ENCODE measurements at places on chromosomes 4 and X.
A peak's percentile ranks its signal among the peaks of the same experiment; 100 is the strongest.

- peak; percentile 36 for DNase-seq
Measured at GRCh38 chrX:357693-358471, 28.8 kb downstream of the PPP2R3B start.

- no peak for DNase-seq
Measured at GRCh38 chrX:129721870-129722269, 16.9 kb upstream of the XPNPEP2 start.

- no peak for DNase-seq
Measured at GRCh38 chr4:26228883-26229282, 91.9 kb upstream of the RBPJ start.

DNA sequence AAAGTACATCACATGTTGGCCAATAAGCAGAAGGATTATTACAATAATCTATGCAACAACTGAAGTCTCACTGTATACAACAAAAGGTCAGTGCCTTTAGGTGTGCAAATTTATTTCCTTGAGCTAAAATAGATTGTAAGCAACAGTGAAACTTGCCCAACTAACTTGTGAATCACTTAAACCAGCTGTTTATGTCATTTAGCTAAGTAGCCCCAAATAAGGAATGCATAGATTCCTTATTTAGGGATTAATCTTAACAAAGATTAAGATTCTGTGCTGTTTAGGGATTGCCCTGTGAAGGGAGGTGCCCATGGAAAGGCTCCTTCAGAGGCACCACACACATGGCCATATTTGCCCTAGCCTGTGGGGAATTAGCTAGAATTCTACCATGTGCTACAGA lies 168.6 kb downstream of the MAML3 start:
- DNase-seq, result no peak

- no peak for DNase-seq
Measured at GRCh38 chr4:5389756-5390310, 318.5 kb downstream of the EVC2 start.

DNA sequence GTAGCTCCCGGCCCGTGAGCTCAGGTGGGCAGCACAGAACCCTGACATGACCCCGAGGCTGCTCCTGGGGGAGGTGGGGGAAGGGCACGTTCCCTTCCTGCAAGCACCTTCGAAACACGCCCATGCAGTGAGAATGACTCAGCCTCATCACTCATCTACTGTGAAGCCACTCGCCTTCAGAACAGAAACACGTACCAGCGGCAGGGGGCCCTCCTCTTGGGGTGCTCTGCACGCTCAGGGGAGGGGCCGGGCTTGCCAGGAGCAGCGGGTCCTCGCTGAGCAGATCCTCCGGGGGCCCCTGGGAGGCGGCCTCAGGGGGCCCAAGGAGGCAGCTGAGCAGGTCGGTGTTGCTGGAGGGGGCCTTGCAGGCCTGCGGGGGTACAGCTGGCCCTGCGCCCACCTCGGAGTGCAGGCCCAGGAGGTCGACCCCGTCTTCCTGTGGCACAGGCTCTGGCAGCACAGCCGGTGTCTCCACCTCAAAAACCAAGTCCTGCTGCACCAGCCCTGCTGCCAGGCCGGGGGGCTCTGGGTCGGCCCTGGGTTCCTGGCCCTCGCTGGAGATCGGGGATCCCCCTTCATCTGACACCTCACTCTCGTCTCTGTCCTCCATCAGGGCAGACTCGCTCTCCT lies 40.9 kb upstream of the CPLX1 start:
- DNase-seq, result no peak

GRCh38 chrX:68415316-68415715 lies 18.0 kb downstream of the OPHN1 start:
- DNase-seq, result no peak

GRCh38 chrX:16278927-16279326 lies 111.6 kb downstream of the MAGEB17 start:
- no peak for DNase-seq

GRCh38 chr4:159374749-159375530 lies 272.1 kb downstream of the RAPGEF2 start:
- no peak for DNase-seq

DNA sequence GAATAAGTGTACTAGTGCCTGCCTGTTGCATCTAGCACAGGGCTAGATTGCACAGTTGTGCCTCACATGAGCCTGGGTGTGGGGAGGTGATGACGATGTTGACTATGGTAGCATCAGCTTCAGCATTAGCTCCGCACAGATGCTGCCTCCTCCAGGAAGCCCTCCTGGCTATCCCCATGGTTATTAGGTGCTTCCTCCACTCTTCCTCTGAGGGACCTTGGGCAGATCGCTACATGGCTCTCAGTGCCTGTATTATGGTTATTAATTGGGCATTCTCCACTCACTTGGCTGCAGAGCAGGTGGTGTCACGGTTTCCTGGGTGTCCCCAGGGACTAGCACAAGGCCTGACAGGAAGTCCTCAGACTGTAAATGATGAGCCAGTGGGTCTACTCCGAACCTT lies 325.6 kb downstream of the ARHGAP10 start:
- no peak for DNase-seq

GRCh38 chr4:48248559-48248953 lies 21.1 kb downstream of the TEC start:
- no peak for DNase-seq

DNA sequence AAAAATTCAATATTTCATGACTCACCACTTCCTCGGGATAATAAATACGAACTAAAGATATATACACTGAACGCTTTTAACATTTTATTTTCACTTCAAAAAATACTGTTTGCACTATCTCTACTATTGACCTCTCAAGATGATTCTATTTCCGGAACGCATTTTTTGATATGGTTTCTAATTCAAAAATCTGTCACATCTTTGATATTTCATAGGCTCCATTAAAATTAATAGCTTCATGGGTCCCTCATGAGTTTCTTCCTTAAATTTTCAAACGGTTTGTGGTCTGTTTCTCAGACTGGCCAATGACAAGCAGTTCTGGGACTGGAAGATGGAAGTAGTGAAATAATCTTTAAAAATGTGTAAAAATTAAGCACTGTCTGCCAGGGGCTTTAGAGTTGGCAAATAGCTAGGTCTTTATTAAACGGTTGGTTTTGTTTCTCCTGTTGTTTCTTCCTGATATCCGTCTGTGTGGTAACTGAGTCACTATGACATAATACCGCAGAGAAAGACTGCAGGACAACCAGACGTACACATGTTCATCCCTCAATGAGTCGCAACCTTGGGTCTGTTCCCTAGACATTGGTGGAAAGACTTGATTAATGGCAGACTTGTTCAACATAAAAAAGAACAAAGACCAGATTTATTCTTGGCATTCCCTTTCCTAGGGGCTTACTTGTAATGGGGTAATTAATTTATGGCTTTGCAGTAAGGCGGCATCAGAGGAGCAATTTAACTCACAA lies 133.8 kb downstream of the PALLD start:
- no peak for DNase-seq

DNA sequence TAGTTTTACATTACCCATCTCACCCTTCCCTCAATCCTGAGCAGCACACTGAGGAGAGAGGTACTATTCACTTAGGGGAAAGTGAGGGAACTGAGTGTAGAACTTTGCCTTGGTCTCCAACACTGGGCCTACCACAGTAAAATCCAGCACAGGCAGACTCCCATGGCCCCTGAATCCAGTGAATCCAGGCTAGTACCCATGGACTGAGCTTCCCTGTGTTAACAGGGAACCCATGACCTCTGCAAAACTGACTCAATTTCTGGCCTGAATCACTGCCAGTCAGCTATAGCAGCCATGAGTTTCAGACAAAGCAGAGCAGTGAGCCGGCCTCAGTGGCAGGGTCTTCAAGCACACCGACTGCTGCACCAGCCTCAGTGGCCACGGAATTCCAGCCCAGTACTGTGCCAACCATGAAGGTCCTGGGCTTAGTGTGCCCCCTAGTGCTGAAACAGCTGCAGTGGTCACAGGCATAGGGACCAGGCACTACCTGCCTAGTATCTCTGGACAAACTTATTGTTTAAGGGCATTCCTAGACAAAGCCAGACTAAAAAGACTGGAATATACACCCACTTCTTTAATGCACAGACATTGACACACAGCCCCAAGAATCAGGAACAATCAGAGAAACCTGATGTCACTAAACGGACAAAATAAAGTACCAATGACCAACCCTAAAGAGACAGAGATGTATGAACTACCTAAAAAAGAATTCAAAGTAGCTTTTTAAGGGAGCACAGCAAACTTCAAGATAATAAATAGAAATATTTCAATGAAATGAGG lies 127.4 kb upstream of the RPL34 start:
- DNase-seq, result peak; percentile 15

DNA sequence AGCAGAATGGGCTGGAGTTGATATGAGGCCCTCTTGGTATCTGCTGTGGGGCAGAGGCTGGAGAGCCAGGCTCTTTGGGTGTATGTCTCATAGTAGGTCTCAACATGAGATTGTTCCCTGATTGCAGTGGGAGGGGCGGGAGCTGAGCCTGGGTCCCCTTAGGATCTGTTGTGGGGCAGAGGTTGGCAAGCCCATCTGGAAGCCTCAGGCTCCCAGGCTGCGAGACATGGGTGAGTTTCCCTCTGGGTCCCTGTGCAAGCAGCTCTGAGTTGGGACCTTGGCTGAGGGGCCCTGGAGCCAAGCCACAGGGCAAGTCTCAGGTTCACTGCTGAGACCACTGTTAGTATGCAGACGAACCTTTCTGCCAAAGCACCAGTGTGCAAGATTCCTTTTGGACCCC lies 201.9 kb downstream of the ARHGAP10 start:
- DNase-seq, result no peak

GRCh38 chrX:132004728-132005127 lies 18.4 kb upstream of the STK26 start:
- DNase-seq, result no peak

DNA sequence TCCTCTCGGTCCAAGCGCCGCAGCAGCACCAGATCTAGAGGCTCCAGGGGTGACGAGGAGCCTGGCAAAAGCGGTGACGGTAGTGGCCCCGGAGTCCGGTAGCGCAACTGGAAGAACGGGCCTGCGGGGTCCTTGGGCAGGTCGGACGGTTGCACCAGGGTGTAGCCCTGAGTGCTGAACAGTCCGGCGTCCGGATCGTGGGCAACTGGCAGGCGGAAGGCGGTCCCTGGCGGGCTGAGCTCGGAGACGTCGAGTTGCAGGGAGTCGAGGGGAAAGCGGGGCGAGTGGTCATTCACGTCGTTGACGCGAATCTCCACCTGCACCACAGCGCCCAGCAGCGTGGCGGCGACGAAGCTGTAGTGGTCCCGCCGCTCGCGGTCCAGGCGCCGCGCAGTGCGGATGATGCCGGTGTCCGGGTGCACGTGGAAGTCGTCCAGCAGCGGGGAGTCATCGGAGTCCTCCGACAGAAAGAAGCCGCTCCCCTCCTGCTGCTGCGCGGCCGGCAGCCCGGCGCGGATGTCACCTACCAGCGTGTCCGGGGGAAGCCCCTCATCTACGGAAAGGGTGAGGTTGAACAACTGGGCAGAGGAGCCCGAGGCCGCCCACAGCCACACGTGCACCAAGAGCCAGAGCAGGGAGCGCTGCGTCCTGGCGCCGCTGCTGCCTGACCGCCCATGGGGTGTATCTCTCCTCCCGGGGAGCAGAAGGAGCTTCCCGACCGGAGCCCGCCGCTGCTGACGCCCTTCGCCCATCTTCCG lies 837 bp downstream of the DCHS2 start:
- DNase-seq, result no peak

DNA sequence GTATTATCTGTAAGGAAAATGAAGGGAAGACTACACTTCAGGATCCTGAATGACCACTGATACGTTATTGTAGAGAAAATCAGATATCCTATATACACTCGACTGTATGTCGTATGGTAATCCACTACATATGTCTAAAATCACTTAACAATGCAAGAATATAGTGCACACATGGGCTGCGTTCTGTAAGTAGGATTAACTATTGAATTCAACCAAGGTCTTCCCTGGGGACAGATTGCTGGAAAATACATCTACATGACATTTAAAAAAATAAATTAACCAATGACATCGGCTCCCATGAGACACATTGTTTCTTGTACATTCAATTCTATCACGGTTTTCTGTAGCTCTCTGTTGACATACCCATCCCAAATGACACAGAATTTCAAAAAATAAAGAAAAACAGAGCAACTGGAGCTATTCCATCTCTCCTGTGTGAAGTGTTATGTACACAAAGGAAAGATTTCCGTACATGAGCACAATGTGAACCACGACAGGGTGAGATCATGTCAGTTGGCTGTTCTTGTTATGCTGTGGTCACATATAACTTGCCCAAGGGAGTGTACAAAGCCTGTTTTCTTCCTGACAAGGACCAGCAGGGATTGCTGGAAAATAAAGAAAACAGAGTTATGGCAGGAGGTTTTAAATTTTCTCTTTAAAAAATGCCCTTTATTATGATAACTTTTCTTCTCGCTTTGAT lies 6.1 kb downstream of the ENOX2 start:
- no peak for DNase-seq

GRCh38 chrX:78329486-78329885 lies 2.1 kb upstream of the CYSLTR1 start:
- no peak for DNase-seq

- no peak for DNase-seq
Measured at GRCh38 chr4:78168029-78168428, 110.9 kb downstream of the FRAS1 start.

GRCh38 chrX:134737061-134737460 lies 78.8 kb upstream of the PLAC1 start:
- no peak for DNase-seq

DNA sequence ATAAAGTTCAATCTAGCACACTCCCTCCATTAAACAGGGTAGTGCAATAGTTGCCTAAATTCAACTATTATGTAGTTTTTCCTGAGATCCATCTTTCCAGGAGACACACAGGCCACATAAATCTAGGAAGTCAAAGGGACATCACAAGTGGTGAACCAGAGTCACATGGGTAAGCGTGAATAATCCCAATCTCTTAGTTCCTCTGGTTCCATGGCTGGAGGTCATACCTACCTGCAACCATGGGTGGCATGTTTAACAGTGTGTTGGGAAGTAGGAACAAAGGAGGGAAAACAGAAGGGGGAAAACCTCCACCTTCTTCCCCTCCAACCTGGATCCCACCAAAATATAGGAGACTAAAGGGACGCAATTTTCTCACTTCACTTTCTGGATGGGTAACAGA lies 2651.6 kb downstream of the ARAP2 start:
- no peak for DNase-seq

- DNase-seq, result no peak
Measured at GRCh38 chr4:24910499-24910898, 2.3 kb downstream of the CCDC149 start.

GRCh38 chrX:96776966-96777365 lies 92.3 kb downstream of the DIAPH2 start:
- DNase-seq, result no peak

DNA sequence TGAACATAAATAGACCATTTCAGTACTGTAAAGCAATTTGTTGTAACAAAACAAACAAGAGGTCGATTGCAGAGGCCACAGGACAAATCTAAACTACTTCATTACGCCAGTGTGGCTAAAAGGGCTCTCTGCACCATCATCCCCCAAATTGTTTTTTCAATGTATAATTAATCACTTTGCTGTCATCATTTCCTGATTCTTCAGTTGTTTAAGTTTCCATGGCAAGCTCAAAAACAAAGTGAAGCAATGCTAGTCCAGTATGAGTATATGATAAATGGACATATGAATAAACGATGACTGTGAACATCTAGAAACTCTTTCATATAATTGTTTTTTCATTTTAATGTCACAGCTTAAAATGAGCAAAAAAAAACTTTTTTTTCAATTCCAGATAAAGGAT lies 235.4 kb upstream of the FGF13 start:
- DNase-seq, result no peak
